ENCODE measurements at places on chromosomes 1 and 21.

- no peak for DNase-seq
These were observed 337.1 kb downstream of the SIPA1L2 start for GRCh38 chr1:232292818-232293217.

- DNase-seq = no peak
These were observed 72.2 kb upstream of the IFFO2 start for GRCh38 chr1:19028546-19029129.

GRCh38 chr1:207223162-207223561, 98.3 kb upstream of the CD55 start:
- DNase-seq = no peak

- peak; percentile 55 for DNase-seq
These were observed 144.4 kb upstream of the ETS2 start for GRCh38 chr21:38661197-38661871.

DNA sequence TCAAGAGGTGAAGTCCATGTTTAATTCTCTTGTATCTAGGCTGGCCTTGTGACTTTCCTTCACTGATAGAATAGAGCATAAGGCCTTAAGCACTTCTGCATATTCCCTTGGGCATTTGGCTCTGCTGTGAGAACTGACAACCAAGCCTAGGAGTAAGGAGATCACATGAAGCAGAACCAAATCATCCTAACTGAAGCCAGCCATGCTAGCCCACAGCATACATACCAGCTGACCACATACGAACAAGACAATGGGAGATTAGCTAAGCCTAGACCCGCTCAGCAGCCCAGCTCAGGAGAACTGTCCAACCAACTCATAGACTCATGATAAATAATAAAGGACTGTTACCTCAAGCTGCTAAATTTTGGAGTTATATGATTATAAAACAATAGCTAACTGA, 114.6 kb upstream of the NEK7 start:
- no peak for DNase-seq

DNA sequence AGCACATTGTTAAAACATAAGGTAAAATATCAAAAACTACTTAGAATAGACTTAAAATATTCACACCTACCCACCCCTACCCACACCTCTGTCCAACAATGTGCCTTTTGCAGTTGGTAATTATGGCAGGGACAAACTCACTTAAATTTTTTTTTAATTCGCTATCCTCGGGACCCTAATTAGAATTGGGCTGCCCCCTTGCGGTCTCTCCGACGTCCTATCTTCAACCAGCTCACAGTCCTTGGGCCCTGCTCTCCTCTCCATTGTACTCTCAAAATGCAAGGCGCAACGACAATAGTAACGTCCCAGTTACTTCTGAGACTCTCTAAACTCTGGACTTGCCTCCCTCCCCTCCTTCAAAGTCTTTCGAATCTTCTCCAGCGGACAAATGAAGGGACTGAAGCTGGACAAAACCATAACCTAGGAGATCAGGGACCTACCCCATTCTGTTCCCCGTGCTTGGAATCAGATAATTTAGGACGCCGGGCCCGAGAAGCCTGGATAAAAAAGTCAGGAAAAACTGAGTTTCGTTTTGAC, 1.1 kb upstream of the CIART start:
- no peak for DNase-seq

DNA sequence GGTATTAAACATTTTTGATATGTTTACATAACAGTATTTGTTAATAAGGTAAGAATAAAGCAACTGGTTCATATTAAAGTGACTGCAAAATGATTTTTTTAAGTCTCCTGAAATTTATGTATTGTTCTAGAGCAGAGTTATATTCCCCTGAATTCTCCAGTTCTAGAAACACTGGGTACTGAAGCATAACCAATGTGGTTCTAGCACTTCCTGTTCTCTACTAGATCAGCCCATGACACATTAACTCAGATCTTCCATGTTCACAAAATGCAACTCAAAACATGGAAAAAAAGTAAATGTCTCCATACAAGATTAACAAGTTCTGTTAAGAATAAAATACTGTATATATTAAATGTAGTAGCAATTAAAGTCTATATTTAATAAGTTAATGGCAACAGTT, 3.9 kb downstream of the NEGR1 start:
- no peak for DNase-seq

- DNase-seq = no peak
These were observed 37.2 kb downstream of the ETNK2 start for GRCh38 chr1:204114606-204115005.

GRCh38 chr1:186611156-186611555, 69.1 kb downstream of the PTGS2 start:
- no peak for DNase-seq

DNA sequence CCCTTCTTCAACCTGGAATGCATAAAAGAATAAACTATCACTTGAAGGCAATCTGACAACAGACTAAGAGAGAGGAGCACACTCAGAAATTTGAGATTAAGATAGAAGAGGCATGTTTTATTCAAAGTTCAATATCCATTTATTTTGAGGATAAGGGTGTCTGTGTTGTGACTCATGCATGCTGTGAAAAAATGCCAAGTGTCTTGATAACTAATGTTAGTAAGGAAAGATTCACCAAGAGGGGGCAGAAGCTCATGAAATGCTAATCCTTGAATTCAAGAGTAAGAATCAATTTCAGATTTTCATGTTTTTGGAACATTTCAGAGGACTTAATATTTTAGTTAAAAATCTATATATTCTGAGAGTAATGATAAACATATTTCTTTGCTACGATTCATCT, 94.0 kb downstream of the IFI44 start:
- no peak for DNase-seq

DNA sequence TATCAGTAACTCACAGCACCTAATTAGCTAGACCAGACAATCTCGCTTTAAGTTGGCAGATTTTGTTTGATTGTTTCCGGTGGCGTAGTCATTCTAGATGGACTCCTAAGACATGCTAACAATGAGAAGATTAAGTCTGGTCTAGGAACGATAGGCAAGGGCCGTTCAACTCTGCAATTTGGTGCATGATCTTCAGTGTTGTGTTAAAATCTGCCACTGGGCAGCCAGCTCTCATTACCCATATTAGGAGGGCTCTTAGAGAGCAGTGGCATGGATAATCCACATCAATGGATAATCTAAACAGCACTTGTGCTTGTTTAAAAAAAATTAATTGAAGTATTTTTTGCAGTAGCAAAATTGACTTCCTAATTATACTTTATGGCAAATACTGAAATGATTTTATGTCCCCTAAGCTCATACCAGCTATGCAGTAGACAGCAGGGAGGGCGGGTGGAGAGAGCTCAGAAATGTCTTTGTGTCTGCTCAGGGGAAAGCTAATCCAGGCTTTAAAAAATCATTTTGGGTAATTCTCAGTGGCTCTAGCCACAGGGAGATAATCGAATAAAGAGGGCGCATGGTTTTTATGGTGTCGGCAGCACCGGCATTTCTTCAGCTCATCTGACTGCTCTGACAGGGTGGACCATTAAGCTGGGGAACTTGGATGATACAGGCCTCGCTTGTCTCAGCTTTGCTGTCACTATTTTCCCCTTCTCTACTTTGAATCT, 48.5 kb upstream of the IKBKE start:
- DNase-seq = no peak

- DNase-seq = no peak
These were observed 18.7 kb downstream of the SLC9A1 start for GRCh38 chr1:27136236-27136551.

DNA sequence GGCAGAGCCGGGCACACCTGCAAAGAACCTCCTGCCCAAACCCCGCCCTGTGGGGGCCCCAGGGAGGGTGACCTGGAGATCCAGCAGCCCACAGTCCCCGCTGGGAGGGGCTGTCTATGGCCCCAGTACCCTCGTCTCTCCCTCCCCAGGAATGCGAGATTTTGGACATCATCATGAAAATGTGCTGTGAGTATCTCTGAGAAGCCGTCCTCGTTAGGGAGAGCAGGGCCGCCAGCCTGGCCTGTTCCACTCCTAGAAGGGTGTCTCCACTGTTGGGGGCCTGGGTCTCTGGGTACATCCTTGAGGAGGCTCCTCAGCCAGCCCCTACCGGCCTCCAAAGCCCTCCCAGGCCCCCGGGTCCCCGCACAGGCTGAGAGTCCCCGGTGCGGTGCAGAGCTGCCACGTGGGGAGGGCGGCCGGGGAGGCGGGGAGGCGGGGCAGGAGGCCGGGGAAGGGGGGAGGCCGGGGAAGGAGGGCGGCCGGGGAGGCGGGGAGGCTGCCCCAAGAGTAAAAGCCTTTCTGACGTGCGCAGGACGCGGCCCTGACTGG, 18.7 kb downstream of the COL6A1 start:
- DNase-seq = peak; percentile 12

DNA sequence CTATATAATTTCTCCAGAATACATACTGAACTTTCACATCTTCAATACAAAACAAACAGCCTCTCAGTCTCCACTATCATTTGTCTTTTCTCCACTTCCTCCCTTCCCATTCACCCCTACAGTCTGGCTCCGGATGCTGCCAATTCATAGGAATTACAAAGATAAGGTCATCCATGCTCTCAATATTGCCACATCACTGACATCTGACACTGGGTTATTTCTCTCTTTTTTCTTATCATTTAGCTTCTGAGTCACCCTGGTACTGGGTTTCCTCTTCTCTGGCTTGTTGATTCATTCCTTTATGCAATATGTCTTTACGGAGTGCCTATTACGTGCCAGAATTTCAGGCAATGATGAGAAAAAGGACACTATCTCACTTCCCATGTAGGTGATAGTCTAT, 3.1 kb upstream of the SH3BP5L start:
- DNase-seq = no peak

DNA sequence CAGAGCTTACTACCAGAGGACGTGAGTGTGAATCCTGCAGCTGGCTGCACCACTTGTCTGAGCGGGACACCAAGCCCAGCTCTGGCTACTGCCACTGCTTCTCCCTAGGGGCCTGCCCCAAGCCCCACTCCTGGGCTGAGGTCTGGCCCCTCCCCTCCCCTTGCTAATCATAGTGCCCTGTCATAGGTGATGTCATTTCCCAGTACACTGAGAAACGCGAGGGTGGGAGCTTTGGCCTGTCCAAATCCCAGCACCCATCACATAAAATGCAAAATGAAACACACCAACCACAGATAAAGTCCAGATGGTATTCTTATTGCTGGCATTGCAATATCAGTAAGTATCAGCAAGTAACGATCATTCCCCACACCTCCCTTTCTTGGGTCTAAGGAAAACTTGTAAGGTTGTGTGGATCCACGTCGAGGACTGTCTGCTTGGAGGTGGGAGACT, 77.7 kb downstream of the TOMM20 start:
- peak; percentile 43 for DNase-seq

GRCh38 chr21:35683664-35684304, 376.5 kb downstream of the SETD4 start:
- DNase-seq = no peak

DNA sequence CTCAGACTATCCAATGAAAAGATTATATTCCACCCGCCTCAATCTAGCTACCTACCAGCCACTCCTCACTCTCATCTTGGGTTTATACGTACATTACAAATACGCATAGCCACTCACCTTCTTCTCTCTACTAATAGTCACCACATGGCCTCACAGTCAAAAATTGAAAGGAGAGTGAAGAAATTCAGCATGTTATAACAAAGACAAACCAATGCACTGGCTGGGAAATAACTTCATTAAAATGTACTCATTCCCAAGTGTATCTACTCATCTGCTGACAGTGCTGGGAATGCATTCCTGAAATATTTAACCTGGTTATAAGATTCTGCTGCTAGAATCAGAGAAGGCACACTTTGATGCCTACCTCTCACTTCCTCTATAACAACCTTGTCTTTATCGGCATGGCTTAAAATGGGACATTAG, 6.5 kb downstream of the ZNF644 start:
- no peak for DNase-seq

- DNase-seq = no peak
These were observed 85.9 kb downstream of the UROD start for GRCh38 chr1:45097944-45098343.

GRCh38 chr21:20486303-20486702, 511.9 kb upstream of the NCAM2 start:
- no peak for DNase-seq

DNA sequence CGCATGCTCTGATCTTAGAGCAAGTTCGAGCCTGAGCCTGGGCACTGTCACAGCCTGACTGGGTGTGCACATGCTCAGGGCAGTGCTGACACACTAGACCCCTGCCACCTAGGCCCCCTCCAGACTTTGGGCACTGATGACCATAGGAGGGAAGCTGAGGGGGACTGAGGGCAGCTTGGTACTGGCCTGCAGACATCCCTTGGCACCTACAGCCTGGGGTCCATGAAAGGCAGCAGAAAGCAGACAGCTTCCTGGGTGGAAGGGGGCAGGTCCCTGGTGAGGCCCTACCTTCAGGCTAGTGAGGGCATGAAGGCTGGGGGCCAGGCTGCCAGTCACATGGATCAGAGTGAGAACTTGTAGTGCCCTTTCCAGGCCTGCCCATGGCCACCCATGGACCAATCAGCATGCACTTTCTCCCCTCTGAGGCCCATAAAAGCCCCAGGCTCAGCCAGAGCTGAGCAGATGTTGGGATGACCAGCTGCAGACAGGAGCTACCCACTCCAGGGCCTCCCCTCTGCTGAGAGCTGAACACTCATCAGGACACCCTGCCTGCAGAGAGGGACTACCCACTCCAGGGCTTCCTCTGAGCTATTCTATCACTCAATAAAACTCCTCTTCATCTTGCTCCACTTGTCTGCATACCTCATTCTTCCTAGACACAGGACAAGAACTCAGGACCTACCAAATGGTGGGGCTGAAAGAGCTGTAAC, 680.8 kb downstream of the MATN1 start:
- no peak for DNase-seq

- DNase-seq = no peak
These were observed 149.2 kb downstream of the PSMG1 start for GRCh38 chr21:39033878-39034589.

- DNase-seq = no peak
These were observed 697 bp downstream of the PRDM16 start for GRCh38 chr1:3069491-3070308.

DNA sequence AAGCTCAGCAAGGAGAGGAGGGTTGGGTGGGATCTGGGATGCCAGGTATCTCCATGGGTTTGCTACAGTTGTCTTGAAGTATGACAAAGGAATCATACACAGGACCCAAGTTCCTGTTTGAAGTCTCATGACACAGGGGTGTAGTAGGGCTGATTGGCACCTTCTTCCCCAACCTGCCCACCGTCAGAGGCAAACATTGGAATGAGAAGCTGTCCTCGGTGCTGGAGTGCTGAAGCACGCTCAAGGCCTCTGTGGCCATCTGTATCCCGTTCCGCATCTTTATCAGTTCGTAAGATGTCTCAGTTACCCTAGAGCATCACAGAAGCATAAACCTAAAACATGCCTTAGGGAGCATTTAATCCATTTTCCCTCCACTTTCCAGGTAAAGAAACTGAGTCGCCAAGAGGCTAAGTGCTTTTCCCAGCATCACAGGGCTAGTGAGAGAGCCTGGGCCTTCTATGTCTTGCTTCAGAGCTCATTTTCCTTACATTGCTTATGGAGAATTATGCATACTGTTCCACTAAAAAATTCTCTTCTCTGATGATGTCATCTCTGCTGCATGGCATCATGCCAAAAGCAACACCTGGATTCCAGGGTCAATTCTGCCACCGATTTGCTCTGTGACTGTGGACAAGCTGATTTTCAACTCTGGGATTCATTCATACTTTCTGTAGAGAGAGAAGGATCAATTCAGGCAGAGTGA, 34.2 kb downstream of the VWA5B1 start:
- peak; percentile 54 for DNase-seq

- no peak for DNase-seq
These were observed 2.4 kb upstream of the ABL2 start for GRCh38 chr1:179231923-179232322.

GRCh38 chr1:190001187-190001586, 476.5 kb downstream of the BRINP3 start:
- DNase-seq = no peak

Data from iPS-NIHi11 (cell line).